ENCODE measurements at places on chromosomes 13 and 19.

- DNase-seq: no peak
These were observed 51.5 kb downstream of the ATP7B start for GRCh38 chr13:51959773-51960172.

DNA sequence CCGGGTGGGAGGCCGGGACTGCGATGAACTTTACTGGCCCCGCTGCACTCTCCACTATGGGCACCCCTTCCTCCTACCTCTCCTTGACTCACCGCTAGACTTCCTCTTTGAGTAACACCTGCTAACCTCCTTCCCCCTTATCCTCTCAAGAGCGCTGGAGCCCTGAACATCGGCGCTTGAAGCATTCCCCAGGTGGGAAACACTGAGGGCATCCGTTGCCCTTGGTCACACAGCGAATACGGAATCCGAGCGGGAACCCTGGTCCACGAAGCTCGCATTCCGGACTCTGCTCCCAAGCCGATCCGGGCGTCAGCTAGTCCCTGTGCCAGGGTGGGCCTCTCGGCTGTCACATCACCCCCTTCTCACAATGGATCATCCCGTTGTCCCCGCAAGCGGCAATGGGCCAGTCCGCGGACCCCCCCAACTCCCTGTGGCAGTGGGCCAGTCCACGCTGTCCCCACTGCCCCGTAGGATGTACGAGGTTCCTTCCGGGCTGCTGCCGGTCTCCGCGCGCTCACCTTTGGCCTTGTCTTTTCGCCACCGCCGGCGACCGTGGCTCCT, 4.2 kb downstream of the LIPE start:
- no peak for DNase-seq

DNA sequence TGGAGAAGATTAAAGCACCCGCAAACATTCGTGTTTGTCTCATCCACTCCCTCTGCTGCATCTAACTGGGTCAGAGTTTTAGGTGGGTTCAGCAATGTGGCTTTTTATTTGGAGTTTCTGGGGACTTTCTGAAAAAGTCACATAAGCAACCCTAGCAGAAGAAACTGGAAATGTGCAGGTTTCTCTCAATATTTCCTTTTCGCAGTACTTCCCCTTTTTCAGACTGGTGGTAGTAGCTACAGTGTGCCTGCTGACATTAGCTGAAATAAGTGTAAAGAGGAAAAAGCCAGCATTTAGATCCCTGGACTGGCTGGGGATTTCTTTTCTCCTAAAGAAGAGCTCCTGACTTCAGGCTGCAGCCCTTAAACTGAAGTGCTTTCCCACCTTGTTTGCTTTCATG, 15.9 kb upstream of the OLFM4 start:
- DNase-seq: no peak

- DNase-seq: no peak
These were observed 84.1 kb upstream of the FNDC3A start for GRCh38 chr13:48891586-48891985.

DNA sequence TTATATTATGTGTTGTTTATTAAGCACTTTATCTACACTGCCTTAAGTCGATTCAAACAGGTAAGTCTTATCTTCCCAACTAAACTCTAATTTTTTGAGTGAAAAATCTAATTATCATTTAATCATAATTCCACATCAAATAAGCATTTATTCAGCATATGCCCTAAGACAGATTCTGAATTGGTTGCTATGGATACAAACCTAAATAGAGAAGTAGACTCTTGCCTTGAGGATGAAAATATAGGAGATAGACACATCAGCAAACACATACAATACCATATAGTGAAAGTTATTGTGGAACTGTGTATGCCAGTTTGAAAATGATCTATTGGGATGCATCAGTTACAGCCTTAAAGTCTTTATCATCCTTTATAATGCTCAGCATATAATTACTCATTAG, 1679.9 kb downstream of the SLITRK1 start:
- no peak for DNase-seq

DNA sequence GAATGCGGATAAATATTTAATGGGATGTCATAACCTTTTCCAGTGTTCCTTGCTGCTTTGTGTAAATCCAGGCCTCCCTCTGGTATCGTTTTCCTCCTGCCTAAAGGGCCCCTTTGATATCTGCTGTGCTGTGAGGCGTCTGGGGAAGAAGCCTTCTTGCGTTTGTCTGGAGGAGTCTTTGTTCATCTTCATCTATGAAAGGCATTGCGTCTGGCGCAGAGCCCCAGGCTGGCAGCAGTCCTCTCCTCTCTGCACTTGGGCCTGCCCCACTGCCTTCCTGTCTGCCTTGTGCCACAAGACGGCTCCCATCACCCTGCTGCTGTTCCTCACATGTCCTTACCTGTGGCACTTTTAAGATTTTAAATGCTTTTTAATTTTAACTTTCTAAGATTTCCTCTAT, 9.8 kb downstream of the PROZ start:
- DNase-seq: no peak

DNA sequence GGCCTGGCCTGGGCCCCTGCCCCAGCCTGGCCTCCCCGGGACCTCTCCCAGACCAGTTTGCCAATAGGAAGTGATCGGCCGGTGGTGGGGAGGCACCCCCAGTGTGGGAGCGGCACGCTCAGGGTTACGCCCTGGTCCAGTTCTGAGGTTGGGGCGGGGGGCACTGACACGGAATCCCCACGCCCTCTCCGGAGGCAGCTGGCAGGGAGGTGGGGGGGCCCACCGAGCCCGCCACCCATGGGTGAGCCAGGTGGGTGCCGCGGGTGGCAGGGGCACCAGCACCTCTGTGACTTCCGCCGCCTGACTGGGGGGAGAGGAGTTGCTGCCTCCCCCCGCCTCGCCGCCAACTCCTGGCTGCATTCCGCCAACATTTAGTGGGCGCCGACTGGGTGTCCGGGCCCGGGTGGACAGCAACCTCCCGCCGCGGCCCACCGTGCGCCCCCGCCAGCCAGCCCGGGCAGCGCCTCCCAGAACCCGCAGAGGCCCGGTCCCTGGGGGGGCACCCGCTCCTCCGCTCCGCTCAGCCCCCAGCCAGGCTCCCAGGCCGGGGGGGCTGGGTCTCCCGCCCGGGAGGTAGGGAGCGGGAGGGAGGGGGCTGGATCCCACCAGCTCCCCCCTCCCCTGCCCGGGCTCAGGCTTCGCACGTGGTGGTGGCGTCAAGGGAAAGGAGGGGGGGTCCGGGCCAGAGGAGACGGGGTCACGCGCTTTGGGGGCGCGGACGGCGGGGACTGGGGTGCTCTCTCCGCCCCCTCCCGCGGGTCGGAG, 2.0 kb downstream of the ZBTB7A start:
- peak; percentile 64 for DNase-seq

DNA sequence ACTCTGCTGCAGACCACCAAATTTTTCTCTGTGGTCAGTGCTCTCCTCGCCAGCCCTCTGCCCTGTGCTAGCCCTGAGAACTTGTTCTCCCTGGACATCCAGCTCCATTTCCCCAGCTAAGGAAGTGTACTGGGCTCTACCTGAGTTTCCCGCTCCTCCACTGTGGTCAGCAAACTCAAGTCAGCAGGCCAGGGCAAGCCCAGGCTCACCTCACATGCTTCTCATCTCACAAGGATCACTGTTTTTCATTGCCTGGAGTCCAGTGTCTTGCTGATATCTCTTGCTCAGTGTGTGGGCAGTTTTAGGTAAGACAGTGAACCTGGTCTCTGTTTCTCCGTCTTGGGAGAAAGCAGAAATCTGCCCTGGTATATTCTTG, 201.4 kb downstream of the FOXO1 start:
- DNase-seq: no peak
